ENCODE measurements at places on chromosomes 7 and 10.
A peak's percentile ranks its signal among the peaks of the same experiment; 100 is the strongest.

GRCh38 chr7:143978585-143978984, 21.5 kb upstream of the OR6B1 start:
- no peak for DNase-seq

DNA sequence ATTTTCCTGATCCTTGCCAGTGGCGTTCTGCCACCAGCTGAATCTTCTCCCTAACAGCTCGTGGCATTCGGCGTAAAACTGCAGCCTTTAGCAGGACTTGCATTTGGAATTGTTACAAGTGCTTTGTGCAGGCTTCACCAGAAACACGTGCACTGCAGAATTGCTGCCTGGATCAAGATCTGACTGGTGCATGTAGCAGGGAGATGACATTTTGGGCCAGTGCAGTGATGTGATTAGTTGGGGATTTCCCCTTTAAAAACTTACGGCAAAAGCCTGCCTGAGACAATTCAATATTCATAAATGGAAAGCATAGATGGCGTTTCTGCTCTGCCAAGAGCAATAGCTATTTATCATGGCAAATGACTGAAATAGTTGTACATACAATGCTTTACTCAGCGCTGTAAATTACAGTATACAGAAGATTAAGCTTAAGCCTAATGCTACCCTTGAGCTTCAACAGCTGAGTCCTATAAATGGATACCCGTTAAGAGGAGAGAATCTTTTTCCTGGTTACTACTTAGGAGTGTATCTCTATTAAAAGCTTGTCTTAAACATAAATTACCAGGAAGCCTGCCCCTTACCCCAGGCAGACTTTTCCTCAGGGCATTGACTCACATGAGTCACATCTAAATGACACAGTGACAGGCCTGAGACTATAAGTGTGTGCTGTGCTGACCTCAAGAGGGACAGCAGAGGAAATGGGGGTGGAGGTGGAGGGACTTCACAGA, 106.3 kb downstream of the ATXN7L1 start:
- no peak for DNase-seq

DNA sequence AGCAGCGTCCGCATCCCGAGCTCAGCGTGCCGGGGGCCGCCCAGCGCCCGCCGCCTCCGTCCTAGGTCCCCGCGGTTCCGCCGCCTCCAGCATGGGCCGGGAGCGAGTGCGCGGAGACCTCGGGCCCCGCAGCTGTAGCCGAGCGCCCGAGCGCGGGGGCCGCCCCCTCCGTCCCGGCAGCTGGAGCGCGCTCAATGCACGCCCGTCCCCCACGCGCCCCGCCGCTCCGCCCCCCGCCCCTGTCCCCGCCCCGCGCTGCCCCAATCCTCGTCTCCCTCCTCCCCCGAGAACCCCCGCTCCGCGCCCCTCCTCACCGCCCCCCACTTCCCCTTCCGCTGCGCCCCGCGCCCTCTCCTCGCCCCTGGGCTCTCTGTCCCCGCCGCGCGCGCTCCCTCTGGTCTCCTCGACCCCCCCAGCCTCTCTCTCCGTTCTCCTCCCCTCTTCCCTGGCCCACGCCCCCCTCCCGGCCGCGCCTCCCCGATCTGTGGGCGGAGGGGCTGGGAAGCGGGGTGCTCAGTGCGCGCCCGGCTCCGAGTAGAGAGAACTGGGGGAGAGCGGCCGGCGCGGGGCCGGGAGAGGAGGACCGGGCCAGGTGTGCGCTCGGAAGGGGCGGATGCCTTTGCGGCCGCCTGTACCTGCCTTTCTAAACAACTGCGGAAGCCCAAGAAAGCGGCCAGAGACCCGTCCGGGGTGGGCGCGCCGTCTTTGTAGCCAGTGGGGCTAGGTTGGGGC, at the start of gene VIPR2:
VIPR2 (minus strand) TSS at position 110 of the 732 bp plus-strand sequence; CDS start at position 14, 96 bp downstream.
- DNase-seq, result peak; percentile 10

DNA sequence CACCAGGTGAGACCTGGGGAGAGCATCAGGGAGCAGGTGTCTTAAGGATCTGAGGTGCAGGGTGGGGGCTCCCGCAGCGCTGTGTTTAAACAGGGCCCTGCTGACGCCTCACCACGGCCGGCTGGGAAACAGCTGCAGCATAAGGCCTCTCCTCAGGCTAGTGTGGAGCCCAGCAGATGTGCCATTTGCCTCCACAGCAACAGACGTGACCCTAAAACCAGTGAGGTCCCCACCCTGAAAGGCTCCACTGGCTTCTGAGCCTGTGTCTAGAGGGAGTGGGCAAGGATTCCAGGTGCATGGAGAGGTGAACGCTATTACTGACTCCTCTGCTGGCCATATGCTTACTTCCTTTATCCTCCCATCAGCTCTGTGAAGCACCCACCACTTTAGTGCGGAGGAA, 47.8 kb downstream of the SYPL1 start:
- DNase-seq, result no peak

DNA sequence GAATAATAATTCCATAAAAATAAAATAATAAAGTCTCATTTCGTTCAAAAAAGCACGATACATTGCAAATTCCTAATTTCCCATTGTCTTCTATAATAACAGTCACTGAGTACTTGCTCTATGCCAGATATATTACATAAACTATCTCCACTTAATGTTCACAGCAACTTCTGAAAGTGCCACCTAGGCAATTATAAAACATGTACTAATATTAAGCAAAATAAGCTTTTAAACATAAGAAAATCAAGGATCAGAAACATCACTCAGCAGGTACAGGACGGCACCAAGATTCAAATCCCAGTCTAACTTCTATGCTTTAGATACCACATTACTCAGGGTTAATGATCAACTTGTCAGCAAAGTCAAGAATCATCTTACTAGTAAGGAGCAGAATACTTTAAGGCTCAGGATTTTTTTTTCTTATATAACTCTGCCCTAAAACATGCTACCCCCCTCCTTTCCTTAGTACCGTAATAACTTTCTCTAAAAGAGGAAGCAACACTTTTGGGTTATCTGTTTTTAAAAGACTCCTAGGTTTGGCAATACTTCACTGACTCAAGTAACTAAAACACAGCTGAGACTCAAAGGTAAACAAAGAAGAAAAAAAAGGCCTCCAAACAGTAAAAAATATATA, 51.3 kb downstream of the USP6NL start:
- no peak for DNase-seq

DNA sequence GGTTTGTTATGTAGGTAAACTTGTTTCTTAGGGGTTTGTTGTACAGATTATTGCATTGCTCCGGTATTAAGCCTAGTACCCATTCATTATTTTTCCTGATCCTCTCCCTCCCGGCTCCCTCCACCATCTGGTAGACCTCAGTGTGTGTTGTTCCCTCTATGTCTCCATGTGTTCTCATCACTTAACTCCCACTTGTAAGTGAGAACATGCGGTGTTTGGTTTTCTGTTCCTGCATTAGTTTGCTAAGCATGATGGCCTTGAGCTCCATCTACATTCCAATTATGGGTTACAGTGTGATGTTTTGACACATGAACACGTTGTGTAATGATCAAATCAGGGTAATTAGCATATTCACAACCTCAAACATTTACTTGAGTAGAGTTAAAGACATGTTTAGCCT, 237.5 kb downstream of the ABCA13 start:
- no peak for DNase-seq

DNA sequence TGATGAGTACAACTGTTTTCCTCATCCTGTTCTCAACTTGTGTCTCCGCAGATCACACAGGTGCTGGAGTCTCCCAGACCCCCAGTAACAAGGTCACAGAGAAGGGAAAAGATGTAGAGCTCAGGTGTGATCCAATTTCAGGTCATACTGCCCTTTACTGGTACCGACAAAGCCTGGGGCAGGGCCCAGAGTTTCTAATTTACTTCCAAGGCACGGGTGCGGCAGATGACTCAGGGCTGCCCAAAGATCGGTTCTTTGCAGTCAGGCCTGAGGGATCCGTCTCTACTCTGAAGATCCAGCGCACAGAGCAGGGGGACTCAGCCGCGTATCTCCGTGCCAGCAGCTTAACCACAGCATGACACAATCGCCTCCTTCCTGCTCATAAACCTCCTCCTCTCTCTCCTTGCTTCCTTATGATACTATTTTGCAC, 126.7 kb upstream of the PRSS58 start:
- no peak for DNase-seq

- no peak for DNase-seq
Observed at GRCh38 chr10:68576118-68576517, 16.0 kb downstream of the TET1 start.

GRCh38 chr7:45689011-45689796, 115.0 kb downstream of the ADCY1 start:
- no peak for DNase-seq

DNA sequence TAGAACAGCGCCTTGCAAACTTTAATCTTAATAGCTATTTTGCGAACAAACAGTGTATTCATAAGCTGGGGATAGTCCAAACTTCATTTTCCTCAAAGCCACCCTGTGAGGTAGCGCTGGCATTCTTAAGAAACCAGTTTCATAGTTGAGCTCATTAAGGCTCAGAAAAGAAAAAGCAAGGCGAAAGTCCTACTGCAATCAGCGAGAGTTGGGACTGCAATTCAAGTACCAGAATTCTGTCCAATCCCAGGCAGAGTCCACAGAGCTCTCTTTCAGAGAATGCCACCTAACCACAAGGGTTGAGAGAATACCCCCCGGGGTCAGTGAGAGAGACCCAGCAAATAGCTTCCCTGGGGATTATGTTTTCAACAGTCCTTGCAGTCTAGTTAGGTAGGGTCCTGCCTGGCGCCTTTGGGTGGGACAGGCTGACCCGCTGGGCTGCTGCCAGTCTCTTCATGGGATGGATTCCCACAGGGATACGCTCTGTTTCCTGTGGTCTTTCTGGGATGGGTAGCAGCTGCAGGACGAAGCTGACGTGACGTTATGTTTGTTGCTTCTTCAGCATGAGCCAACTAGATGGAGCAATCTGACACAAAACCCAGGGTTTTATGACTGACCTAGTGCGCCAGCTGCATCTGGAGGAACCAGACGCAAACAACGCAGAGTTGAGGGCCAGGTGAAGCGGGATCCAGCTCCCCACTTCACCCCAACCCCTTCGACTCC, 16.0 kb downstream of the BMPER start:
- no peak for DNase-seq

DNA sequence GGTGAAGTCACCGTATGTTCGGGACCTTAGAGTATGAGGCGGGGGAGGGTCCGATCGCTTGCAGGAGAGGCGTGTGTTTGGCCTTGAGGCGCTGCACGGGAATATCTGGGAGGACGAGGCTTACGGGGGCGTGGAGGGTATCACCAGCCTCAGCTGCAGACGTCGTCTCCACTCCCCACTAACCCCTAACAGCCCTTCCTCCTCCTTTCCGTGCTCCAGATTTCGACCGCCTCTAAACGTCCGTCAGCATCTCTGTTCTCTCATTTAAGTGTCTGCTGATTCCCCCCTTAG, 23.5 kb upstream of the ZNF12 start:
- no peak for DNase-seq

DNA sequence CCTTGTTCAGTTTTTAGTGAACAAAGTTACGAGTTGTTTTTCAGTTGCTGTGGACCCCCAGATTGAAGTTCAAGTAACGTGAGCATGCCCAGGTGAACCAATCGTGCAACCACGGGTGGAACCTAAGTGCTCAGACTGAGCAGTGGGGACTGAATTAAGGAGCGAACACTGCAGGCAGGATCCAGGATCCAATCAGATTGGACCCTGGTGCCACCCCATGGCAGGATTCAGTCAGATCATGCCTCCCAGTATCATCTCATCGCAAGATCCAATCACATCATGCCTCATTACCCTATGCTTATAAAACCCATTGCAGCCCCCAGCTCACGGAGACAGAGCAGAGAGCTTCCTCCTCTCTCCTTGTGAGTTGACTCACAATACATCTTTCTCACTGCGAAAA, 80.9 kb downstream of the PFKFB3 start:
- DNase-seq, result no peak

DNA sequence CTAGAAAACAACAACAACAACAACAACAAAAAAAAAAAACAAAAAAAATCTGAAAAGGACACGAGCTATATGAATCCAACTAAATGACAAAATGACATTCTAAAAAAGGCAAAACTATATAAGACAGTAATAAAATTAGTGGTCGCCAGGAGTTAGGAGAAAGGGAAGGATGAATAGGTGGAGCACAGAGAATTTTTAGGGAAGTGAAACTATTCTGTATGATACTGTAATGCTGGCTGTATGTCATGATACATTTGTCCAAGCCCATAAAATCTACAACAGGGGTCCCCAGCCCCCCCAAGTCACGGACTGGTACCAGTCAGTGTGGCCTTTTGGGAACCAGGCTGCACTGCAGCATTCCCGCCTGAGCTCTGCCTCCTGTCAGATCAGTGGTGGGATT, 2.8 kb upstream of the PUS7 start:
- no peak for DNase-seq

GRCh38 chr7:2729893-2730716, 42.1 kb downstream of the AMZ1 start:
- DNase-seq, result no peak

- no peak for DNase-seq
Observed at GRCh38 chr10:23106331-23107072, 11.1 kb downstream of the MSRB2 start.

DNA sequence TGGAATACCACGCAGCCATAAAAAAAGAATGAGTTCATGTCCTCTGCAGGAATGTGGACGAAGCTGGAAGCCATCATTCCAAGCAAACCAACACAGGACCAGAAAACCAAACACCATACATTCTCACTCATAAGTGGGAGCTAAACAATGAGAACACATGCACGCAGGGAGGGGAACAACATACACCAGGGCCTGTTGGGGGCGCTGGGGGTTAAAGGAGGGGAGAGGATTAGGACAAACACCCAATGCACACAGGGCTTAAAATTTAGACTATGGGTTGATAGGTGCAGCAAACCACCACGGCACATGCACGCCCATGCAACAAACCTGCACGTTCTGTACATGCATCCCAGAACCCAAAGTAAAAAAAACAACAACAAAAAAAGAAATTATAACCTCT, 23.3 kb downstream of the RNF133 start:
- DNase-seq, result no peak

GRCh38 chr7:116686812-116687419, 14.9 kb downstream of the MET start:
- no peak for DNase-seq

DNA sequence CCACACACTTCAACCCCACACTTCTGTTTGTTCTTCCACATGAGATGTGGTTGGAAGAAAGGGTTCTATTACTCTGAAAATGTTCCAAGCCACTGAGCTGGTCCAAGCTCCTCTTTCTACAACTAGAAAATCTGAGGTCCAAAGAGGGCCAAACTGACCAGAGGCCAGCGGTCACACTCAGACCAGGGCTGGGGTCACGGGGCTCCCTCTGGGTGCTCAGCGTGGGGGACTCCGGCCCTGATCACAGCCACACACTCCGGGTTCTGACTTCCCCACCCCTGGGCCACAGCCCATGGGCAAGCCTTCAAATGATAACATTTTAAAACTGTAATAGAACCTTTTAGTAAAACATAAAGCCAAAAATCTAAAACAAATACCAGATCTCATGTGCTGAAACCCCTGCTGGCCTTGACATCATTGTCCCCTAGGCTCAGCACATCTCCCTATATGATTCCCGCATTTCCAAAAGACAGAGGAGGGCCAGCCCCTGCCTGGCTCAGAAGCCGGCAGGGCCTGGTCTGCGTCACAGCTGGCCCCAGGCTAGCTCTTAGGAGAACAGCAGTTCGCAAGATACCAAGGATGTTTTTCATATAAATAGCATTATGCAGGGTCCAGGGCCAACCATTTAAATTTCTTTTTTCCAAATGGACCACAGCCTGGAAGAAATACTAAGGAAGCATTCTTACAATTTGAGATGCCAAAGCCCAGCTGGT, 3.3 kb downstream of the CRYGN start:
- no peak for DNase-seq

- no peak for DNase-seq
Observed at GRCh38 chr10:52351914-52352330, 37.8 kb downstream of the DKK1 start.
